HT-29 (cell line): ENCODE measurements at places on chromosomes 12 and 14. TPM values are rescaled to one million over a fixed set of nuclear protein-coding genes. Genes with fewer than 3 reads are reported as not detected.

- DNase-seq: peak; percentile 54
These were observed 552 bp upstream of the SCN8A start for GRCh38 chr12:51590347-51591015.

Gene OR4K1
- total RNA-seq: not detected in 2 replicates

GRCh38 chr14:104422837-104423681 lies 156.5 kb upstream of the C14orf180 start:
- no peak for DNase-seq

GRCh38 chr14:91354979-91355685 lies 62.5 kb downstream of the CCDC88C start:
- DNase-seq: no peak

Gene FOXN4
- total RNA-seq: not detected in 2 replicates

- no peak for DNase-seq
These were observed 14.2 kb upstream of the SLC38A4 start for GRCh38 chr12:46839964-46840363.

Gene ADSS1
- total RNA-seq: 2.1 and 8.3 TPM in 2 replicates

Gene CCT2
- 208 and 228 TPM in 2 replicates for total RNA-seq

DNA sequence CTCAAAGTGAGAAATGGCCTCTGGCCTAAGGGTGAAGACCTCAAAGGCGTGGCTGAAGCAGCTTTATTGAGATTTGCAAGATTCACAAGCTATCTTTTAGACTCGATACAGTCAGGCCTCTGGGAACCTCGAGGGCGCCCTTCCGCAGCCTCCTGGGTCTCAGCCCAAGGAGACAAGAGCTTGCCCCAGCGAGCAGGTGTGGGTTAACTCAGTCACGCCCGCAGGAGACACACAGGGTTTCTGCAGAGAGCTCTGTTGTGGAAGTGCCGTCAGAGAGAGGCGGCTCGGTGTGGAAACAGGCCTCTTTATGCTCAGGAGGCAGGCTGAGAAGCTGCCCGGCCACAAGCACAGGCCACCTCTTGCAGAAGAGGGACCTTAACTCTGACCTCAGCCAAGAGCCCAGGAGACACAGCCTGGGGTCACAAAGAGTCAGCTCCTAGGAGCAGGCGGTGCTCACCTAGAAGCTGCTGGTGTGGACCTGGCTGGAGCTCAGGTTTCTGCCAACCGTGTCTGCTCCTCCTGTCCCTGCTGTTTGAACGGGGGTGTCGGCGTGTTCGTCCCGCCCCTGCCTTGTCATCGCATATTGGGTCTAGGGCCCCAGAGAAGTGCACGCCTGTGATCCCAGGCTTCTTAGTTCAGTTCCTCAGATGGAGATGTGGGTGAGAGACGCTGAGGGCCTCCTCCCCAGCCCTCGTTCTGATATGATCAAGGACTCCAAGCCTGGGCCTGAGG lies 42.1 kb upstream of the FBRSL1 start:
- DNase-seq: no peak

- DNase-seq: peak; percentile 66
These were observed 275.0 kb upstream of the G2E3 start for GRCh38 chr14:30283822-30284446.

DNA sequence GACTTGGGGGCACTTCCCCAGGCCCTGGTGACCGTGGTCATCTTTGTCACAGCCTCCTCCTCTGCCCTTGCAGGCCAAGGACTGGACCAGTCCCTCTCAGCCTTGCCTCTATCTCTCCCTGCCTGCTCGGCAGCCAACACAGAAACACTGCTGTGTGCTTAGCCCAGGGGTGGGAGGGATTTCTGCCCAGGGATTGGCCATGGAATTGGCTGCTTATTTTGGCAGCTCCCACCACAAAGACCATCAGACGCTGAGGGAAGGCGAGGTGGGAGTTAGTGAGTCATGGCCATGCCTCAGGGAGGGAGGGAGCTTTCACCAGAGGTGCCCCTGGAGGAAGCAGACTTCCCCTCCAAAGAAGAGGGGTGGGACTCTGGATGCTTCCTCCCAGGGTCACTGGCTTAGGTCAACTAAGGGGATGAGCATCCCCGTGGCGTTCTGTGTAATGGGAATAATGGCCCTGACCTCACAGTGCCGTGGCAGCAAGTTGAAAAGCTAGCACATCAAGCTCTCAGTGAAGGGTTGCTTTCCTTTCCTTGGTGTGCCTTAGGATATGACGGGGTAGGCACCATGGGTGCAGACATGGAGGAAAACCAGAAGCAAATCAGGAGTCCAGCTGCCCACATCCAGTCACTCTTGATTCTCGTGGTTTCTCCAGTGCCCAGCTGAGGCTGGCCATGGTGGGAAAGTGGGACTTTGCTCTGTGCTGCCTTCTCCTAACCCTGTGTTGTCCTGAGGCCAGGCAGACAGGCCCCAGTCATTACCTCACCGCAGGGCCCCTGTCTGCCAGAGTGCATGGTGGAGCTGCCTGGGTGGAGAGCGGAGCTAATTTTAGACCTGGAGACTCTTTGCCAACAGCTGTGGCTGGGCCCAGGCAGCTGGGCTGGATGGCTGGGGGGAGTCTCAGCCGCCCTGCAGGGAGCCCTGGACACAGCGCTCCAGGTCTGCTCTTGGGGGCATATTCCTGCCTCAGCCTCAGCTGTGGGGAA lies 21.4 kb downstream of the B4GALNT3 start:
- no peak for DNase-seq

GRCh38 chr12:70122804-70123203 lies 120.4 kb upstream of the CNOT2 start:
- no peak for DNase-seq

DNA sequence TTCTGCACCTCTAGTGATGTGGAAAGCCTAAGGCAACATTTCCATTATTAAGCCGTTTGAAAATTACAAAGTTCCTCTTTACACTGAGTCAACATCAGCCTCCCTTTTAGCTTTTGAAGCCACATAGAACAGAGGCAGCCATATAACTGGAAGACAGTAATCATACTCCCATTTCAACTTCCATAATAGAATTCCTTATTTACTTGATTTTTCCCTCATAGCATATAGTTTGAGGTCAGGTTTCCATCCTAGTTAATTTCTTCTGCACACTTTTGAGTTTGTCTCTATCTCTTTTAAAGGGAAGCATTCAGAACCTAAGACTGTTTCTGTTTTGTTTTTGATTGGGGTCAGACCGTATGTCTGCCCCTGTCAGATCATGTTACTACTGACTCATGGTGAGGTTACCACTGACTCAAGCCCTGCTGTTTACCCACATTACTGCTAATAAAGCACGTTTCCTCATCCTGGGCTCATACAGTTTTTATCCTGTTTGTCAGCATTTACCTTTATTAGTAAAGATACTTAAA lies 161.0 kb downstream of the SLC38A4 start:
- DNase-seq: peak; percentile 57

Gene TMEM63C
- 2.5 and 3.1 TPM in 2 replicates for total RNA-seq

DNA sequence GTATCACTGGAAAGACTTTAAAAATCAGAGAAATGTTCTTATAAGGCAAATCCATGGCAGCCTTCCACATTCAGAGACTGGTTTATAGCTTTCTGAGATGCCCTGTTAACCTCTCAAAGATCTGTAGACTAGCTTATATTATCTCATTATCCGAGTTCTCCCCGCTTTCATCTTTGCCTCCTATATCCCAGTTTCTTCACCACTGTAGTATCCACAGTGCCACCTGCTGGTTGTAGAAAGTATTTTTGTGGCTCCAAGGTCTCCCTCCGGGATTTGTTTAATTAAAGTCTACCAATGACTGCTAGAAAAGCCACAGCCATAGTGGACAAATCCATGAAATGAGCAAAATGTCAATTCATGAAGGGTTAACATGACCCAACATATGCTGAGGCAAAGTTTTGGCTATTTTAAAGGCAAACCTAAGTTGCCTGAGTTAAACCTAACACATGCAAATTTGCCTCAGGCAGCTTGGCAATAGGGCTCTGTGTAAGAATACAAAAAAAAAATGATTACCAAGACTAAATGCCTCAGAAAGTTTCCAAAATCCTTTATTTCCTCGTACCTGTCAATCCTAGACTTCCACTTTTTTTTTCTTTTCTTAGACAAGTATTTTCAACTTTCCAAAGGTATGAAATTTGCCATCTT lies 218.8 kb upstream of the BMP4 start:
- peak; percentile 96 for DNase-seq

DNA sequence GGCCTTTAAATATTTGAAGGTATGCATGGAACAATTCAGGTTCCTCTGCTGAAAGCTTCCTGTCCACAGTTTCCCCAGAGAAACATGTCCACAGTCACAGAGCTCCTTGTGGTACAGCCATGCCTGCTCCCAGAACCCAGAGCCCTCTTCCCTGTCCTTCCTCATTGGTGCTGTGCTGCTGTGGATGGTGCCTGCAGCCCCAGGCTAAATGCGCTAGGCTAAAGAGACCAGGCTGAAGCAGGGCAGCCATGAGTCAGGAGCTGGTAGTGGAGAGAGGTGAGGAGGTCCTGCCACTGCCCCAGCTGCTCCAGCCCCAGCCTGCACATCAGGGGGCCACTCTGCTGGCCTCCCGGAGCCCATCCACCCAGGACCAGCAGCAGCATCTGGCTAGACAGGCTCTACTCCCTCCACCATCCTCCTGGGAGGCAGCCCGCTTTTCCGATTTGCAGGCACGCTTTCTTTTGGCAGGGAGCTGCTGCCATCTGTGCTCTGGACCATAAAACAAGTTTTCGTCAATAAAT lies 65.4 kb upstream of the DDX11 start:
- no peak for DNase-seq

Gene GSC
- total RNA-seq: not detected in 2 replicates

GRCh38 chr12:4771960-4772566 lies 51.9 kb downstream of the GALNT8 start:
- no peak for DNase-seq

DNA sequence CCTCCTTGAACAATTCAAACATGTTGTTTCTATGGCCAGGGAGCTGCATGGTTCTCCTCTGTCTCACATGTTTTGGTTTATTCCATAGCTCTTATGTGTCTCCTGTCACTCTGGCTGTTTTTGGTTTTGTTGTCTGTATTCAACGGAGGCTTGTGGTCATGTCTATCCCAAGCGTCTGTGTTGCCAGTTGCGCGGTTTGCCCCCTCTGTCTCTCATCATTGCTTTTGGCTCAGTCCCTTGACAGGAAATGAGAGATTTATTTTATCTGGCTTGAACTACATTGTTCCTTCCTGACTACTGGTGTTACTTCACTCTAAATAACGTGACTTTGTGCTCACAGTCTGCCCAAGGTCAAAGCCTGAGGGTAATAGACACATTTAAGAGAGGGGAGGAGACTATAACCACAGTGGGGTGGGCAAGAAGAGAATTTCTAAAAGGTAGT lies 96.4 kb upstream of the SOX5 start:
- no peak for DNase-seq

Gene RFX4
- not detected in 2 replicates for total RNA-seq

GRCh38 chr12:40892528-40892927 lies 200.3 kb downstream of the CNTN1 start:
- no peak for DNase-seq

Gene PRKD1
- total RNA-seq: not detected in 2 replicates

- DNase-seq: no peak
These were observed 7.3 kb downstream of the MSI1 start for GRCh38 chr12:120361506-120362208.

DNA sequence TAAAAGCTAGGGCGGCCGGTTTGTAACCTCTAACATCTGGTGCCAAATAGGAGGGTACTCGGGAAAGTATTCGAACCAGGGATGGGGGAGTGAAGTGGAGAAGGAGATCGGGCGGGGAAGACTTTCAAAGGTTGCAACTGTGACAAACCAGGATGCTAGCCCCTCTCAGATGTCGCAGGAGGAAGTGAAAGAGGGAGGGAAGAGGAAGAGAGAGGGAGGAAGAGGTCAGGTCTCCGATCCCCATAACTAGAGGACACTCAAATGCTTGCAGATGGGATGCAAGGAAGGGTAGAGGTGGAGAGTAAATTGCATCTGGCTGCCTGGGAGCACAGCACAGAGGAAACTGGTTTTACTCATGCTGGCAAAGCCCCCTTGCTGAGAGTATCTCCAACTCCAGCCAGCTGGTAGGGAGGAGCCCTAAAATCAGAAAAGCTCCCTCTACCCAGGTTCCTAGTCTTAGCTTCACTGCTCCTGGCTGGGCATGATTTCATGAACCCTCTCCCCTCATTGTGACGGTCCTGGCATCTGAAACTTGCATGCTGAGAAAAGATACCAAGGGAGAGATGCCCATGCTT lies 696.7 kb upstream of the TBX3 start:
- no peak for DNase-seq

DNA sequence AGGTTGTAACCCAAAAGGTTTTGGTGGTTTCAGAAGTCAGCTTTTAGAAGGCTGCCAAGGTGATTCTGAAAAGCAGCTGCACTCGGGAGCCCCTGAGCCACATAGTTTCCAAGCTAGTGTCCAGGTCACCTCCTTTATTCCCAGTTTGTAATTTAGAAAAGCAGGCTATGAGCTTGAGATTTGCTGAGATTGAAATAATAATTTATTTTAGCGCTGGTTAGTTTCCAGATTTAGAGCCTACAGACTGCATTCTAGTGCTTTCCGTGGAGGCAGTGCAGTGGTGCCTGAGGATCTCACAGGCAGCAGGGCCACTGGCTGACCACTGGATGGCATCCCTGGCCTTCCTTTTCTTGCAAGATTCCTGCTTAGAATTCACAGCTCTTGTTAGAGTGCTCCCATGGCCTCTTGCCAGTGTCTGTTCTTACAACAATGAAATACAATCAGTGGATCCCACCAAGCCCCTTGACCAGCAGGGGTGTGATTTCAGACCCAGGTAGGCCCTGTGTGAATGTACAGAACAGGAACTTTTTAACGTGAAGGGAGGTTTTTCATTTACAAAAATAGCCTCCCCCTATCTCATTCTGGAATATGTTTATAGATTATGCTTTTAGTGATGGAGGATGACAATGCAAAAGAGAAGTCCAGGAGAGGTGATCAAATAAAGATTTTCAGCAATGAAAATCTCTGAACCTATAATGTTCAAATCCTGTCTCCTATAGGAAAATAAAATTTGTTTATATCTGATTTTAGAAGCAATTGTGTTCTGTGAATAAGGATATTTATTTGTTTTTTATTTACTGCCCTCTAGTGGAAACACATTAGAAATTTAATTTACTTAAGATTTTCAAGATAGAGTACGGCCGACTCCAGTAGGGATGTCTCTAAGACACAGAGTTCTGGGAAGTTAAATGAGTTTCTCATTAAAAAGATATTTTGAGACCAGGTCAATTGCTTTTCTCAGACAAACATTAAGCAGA lies 362.1 kb upstream of the STXBP6 start:
- peak; percentile 4 for DNase-seq

GRCh38 chr12:53171725-53172329 lies 8.7 kb upstream of the ZNF740 start:
- peak; percentile 32 for DNase-seq

GRCh38 chr14:53356361-53357150 lies 203.4 kb upstream of the DDHD1 start:
- no peak for DNase-seq

GRCh38 chr12:127515941-127516340 lies 751.0 kb upstream of the TMEM132C start:
- DNase-seq: no peak

GRCh38 chr14:73239393-73240241 lies 2.3 kb downstream of the PAPLN start:
- no peak for DNase-seq

Gene PRB2
- total RNA-seq: 0.76 TPM in 1 of 2 replicates, not detected in the other
